ENCODE measurements at places on chromosomes 3 and 15.

DNA sequence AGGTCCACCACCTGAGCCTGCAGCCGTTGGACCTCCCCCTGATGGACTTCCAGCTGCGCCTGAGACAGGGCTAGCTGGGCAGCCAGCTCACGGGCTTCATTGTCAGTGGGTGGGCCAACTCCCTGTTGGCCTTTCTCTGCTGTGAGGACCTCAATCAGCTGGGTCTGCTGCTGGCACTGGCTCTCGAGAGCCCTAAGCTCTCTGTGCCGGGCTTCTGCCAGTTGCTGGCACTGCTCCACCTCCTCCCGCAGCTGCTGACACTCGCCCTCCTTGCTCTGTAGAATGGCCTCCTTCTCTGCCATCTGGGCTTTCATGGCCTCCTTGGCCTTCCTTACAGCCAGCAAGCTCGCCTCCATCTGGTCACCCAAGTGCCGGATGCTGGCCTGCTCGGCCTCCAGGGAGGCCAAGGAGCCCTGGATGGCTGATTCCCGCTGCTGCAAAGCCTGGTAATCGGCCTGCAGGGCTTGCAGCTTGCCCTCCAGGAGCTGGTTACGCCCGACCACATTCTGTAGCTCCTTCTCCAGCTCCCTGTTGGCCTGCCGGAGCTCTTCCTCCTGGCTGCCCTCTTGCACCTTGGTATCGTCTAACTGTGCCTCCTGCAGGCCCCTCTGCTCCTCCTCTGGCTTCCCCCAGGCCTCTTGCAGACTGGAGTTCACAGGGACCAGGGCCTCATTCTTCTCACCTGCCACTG lies 23.8 kb downstream of the CXCR6 start:
- DNase-seq, result no peak

DNA sequence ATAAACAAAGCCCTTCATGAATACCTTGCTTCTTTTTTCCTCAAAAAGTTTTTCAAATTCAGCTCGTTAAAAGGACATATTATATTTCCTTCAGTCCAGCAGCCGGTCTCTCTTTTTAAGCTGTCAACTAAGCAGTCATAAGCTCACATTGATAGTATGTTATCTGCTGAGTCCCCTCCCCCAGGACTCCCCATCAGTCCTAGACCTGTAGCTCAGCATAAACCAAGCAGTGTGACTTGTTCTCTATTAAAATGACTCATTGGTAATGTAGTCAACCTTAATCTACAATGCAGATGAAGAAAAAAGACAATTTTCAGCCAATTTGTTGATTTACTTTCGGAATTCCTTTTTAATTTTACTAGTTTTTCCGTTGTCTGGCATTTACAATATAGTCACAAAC lies 483.8 kb downstream of the MECOM start:
- no peak for DNase-seq

- no peak for DNase-seq
Observed at GRCh38 chr3:4358273-4358672, 55.1 kb downstream of the SETMAR start.

- no peak for DNase-seq
Observed at GRCh38 chr3:64642327-64643151, 45.3 kb downstream of the ADAMTS9 start.

DNA sequence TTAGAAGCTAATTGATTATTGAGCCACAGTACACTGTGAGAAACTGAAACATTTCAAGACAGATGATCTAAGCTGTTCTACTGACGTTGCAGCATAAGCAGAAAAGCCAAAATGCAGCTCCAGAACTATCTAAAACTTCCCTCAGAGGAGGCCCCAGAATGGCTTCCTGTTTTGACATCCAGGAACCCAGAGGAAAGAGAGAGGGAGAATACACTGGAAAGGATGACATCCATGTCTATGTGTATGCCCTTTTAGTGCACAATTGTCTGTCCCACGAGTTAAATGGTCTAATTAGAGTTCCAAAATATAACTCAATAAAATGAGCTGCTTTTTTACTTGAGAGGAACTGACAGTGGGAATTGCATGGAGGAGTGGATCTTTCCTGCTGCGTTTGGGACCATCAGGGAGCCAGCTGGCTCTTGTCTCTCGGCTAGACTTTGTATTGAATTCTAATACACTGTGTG lies 688.1 kb downstream of the ZNF385D start:
- DNase-seq, result no peak

- no peak for DNase-seq
Observed at GRCh38 chr3:185696039-185696438, 109.9 kb downstream of the SENP2 start.

- DNase-seq, result no peak
Observed at GRCh38 chr3:180970931-180971330, 18.6 kb downstream of the DNAJC19 start.

- no peak for DNase-seq
Observed at GRCh38 chr3:15086263-15086662, 12.7 kb downstream of the RBSN start.

DNA sequence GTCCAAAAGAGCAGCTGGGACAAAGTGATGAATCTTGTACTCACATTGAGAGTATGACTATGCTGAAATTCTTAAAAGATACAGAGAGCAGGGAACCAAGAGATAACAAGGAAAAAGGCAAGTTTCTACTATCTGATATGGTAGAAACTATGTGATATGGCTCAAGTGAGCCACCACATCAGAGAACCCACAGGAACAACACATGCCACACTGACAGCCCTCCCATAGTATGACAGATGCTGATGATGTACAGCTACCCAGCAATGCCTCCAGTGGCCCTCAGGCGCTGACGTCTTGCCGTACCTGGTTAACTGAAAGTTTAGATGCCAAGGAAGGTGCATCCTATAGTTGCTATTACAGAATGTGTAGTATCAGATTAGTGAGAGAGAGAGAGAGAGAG lies 42.4 kb downstream of the CHAC1 start:
- no peak for DNase-seq

- DNase-seq, result no peak
Observed at GRCh38 chr3:33103480-33103879, 6.5 kb upstream of the GLB1 start.

DNA sequence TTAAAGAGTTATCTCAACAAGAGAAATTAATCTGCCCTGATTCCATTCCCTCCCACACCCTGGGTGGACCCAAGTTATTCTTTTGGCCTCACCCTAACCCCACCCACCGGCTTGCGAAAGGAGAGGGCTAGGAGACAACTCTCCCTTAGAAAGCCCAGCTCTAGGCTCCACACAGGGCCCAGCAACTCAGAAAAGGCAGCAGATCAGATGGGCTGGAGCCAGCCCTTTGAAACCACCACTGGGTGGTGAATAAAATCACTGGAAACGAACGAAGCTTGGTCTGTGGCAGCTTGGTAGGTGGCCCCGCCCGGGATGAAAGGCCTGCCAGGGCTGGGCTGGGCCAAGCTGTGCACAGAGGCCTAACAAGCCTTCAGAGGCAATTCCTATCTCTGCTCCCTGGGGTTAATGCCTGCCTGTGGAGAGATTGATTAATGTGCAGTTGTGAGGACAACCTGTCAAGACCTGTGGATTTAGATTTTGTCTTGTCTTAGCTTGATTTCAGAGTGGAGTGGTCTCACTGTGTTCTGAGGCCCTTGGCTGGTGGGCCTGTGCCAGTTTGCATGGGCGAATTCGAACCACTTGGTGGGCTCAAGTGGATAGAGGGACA lies 38.8 kb downstream of the BHLHE40 start:
- DNase-seq, result peak; percentile 86

- DNase-seq, result no peak
Observed at GRCh38 chr3:63132461-63133250, 145.5 kb upstream of the SYNPR start.

DNA sequence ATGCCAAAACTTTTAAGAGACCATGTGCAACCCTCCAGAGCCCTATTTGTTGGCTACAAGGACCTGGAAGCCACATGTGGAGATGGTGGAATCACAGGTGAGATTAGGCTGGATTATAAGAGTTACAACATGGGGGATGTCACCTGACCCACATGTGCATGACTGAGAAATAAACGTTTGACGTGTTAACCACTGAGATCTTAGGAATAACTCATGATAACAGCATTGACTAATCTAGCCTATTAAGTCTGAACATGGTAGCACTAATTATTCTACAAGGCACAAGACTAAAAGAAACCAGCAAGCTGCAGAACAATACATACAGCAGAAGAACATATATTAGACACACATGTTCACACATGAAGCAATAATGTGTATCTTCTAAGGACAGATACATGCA lies 38.4 kb downstream of the SUCLG2 start:
- no peak for DNase-seq

- no peak for DNase-seq
Observed at GRCh38 chr15:71820127-71820526, 9.8 kb downstream of the NR2E3 start.

- no peak for DNase-seq
Observed at GRCh38 chr3:184812662-184813042, 686 bp downstream of the VPS8 start.

- no peak for DNase-seq
Observed at GRCh38 chr3:123734527-123734902, 149.6 kb downstream of the MYLK start.

- DNase-seq, result peak; percentile 4
Observed at GRCh38 chr3:77815467-77815866, 775.6 kb downstream of the ROBO2 start.

DNA sequence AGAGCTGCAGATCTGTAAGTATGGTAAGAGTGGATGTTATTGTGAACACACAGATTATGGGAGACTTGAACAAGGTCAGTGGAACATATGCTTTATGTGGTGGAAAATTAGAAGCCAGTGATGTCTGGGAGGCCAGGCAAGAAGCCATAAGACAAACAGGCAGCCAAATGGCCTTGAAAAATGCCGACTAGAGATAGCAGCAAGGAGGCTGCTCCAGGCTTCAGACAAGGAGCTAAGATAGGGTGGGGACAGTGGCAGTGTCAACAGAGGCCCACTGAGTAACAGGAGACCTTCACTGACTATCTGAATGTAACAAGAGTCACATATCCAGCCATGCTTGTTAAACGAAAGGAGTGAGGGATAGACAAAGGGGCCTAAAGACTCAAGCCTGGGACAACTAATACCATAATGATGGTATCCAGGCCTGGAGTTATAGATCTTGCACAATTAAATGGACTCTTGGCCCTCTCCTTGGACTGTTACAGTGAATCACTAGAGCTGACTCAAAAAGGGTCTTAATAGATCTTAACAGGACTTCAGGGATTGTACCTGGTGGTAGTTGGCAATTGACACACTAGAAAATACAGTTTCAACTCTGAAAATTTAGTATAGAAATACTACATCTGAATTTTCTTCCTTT lies 50.6 kb downstream of the CFAP20DC start:
- DNase-seq, result no peak

- DNase-seq, result no peak
Observed at GRCh38 chr3:25476639-25477038, 48.6 kb downstream of the RARB start.

DNA sequence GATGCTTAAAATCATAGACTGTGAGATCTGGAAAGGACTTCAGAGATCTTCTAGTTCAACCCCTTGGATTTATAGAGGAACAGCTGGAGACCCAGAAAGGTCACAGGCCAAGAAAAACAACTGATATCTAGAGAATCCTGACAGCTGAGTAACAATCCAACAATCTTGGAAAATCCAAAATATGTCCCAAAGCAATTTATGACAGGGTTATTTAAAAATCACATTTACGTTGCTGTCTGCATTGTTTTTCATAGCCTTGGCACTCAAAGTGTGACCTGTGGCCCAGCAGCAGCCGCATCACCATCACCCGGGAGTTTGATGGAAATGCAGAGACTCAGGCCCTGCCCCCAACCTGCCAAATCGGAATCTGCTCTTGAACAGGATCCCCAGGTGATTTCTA lies 78.8 kb downstream of the FBN1 start:
- no peak for DNase-seq

GRCh38 chr15:32690941-32691688 lies 26.7 kb upstream of the GREM1 start:
- no peak for DNase-seq

- no peak for DNase-seq
Observed at GRCh38 chr3:110494728-110495127, 576.9 kb upstream of the NECTIN3 start.

GRCh38 chr3:56251343-56251945 lies 216.8 kb downstream of the ERC2 start:
- peak; percentile 46 for DNase-seq

- no peak for DNase-seq
Observed at GRCh38 chr3:47436180-47436579, 39.6 kb downstream of the SCAP start.

DNA sequence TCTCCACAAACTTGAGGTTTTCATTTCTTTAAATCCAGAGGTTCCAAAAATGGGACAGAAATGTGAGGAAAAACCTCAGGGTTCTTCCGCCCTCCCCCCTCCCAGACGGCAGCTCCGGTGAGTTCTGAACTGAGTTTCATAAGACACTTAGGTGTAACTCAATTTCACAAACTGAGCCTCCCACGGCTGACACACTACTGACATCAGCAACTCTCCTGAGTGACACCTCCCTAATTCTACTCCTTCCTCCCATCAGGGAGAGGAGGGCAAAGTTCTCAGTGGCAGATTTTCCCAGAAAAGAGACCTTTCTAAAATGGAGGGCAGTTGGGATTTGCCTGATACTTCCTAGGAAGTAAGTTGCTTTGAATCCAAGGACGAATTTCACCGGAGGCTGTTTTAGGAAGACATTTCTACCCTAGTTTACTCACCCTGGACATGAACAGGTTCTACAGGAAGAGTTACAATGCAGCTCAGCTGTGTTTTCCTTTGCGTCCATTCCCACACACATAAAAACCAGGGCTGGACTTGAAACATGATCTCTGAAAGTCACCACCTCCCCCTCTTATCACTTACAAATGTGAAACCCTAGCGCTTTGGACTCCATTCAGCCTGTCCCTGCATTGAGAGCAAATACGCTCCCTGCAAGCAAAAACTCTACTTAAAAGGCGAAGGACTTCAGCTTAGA lies 78.1 kb upstream of the LMOD3 start:
- no peak for DNase-seq

GRCh38 chr15:49248291-49248690 lies 78.2 kb downstream of the GALK2 start:
- DNase-seq, result no peak

- no peak for DNase-seq
Observed at GRCh38 chr3:39558775-39559306, 91.4 kb downstream of the MOBP start.

GRCh38 chr3:156576651-156577348 lies 21.9 kb upstream of the SSR3 start:
- DNase-seq, result no peak

GRCh38 chr3:183817639-183818038 lies 7.7 kb downstream of the MAP6D1 start:
- no peak for DNase-seq

GRCh38 chr3:37953707-37954394 lies 36.7 kb upstream of the VILL start:
- no peak for DNase-seq

DNA sequence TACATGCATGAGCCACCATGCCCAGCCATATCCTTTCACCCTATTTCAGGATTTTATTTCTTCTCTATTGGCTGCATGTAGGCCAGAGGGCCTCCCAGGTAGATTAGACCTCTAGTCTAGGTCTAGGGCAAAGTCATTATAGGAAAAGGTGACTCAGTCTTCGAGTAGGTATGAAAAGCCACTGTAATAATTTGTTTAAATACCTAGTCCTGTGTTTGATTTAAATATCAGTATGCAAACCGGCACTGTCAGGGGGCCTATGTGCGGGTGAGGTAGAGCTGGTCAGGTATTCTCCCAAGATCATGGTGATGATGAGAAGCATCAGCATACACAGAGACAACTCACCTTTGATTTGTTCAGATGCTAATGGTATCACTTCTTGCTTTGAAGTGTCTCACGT lies 101.4 kb upstream of the UMPS start:
- no peak for DNase-seq

All from A549 (cell line).